ENCODE measurements at places on chromosomes 3 and 15. TPM values are rescaled to one million over a fixed set of nuclear protein-coding genes. Genes with fewer than 3 reads are reported as not detected.

GRCh38 chr15:100339999-100340398, 1.8 kb downstream of the ADAMTS17 start:
- DNase-seq, result no peak

- DNase-seq, result no peak
These were observed 16.1 kb downstream of the FGF7 start for GRCh38 chr15:49438962-49439631.

GRCh38 chr3:59450946-59451763, 401.3 kb upstream of the CFAP20DC start:
- DNase-seq, result no peak

DNA sequence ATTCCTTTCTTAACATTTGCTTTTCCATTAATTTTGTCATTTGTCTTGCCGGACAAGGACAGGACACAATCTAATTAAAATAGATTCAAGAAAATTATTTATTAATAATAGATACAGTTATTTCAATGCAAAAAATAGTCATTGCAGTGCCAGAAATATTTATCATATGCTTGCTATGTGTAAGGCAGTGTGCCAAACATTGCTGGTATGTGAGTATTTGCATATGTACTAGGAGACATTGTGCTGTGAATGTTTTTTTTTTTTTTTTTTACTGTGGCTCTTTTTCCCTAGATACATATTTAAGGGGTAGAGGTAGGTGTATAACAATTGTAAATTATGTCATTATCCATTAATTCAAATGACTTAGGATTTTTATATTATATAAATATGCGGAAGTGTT, 23.3 kb downstream of the SPRED1 start:
- no peak for DNase-seq

GRCh38 chr3:114863848-114864247, 283.2 kb downstream of the ZBTB20 start:
- no peak for DNase-seq

DNA sequence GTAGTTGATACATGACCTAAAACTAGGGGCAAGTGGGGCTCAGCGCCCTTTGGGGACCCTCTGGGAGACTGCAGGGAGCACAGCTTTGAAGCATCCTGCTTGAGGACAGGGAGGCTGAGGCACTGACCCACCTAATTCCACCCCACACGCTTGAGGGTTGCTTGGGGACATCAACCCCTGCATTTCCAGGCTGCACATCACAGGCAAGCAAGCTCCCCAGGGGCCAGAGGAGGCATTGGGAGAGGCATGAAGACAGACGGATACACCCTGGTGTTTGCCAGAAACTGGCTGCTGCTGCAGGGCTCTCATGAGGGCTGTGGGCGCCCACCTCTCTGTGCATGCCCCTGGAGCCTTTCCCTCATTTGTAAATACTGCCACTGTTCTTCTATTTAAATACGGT, 99.3 kb downstream of the ABHD5 start:
- DNase-seq, result no peak

DNA sequence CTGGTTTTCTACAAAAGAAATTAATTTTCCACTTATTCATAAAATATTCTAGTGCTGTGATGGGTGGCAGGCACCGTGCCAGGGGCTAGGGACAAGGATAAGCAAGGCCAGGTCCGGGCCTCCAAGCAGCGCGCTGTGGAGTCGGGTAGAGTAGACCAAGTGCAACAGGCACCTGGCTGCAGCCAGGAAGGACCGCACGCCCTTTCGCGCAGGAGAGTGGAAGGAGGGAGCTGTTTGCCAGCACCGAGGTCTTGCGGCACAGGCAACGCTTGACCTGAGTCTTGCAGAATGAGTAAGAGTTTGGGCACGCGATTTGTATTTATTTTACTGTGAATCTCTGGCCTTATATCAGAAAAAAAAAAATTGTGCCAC, at the start of gene CASR:
Gene CASR, plus strand, starts transcription at position 148 of the 372 bp plus-strand sequence. CDS start 70,522 bp downstream, outside the sequence.
- DNase-seq, result peak; percentile 28

DNA sequence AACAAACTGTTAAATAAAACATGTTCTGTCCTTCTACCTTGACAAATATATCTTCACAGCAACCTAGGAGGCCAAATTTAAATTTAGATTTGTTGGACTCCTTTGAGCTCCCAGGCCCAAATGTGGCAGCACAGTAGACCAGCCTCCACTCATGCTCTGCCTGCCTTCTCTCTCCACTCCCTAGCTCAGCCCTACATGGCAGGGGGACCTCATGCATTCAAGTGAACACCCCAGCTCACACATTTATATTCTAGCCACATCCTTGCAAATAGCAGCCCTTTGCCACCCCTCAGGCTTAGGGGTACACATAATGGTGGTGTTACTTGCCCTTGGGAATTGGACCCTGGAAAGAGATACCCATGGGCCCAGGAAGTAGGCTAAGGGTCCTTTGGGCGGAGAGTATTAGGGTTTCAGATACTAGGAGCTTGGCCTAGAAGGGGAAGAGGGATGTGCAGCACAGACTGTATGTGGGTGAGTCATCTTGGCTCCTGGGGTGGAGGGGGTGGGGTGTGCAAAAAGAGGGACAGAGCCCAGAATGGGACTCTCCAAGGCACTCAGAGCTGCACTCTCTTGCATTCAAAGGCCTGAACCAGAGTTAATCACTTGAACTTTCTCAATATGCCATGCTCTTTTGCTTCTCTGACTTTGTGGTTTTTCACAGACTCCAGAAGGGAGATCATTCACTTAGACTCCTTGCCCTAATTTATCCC, 268.4 kb upstream of the ROPN1 start:
- DNase-seq, result peak; percentile 61

GRCh38 chr3:108629974-108630373, 40.5 kb downstream of the DZIP3 start:
- no peak for DNase-seq

DNA sequence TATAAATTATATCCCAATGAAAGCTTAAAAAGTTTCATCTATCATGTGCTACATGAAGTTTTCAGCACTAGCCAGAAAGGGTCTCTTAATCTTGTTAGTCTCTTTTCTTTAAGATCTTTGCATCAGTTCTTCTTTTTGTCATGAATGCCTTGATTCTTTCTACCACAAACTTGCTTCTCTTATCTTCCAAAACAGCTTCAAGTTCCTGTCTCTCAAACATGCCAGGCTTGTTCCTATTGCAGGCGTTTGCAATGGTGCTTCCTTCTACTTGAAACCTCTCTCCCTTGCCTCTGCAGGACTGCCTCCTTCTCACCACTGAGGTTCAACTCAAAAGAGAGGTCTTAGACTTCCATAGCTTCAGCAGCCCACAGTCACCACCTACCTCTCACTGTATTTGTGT, 104.3 kb upstream of the FRMD4B start:
- no peak for DNase-seq

DNA sequence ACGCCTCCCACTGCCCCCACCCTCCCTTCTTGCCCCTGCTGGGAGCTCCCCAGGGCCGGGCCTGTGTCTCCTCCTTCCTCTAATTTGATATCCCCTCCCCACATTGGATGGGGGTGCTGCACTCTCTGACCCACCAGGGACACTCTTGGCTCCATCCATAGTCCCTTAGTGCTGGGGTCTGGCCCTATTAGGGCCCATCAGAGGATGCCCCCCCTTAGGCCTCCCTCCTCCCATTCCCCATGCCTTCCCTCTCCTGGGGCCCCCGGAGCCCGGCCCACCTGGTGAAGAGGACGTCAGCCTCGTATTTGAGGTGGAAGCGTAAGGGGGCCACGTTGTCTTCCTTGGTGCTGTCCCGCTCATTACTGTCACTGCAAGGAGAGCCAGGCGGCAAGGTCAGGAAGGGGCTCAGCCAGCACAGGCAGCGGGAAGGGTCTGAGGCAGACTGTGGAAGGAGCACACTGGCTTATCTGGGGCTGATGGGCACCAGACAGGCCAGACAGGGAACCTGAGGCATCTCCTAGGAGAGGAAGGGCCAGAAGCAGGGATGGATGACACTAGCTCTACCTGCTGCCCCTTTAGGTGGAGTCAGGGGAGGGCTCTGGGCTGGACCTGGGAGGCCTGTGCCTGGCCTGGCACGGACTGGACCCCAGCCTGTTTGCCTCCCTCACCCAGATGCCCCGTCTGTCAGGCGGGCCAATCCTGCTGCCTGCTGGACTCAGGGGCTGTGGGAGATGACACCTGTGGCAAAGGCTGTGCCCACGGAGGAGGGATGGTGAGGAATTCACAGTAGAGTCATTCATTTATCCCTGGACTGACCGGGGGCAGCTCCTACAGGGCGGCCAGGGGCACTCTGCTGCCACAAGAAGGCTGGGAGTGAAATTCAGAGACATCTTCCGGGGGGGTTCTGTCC, 36.2 kb downstream of the FEM1B start:
- no peak for DNase-seq

DNA sequence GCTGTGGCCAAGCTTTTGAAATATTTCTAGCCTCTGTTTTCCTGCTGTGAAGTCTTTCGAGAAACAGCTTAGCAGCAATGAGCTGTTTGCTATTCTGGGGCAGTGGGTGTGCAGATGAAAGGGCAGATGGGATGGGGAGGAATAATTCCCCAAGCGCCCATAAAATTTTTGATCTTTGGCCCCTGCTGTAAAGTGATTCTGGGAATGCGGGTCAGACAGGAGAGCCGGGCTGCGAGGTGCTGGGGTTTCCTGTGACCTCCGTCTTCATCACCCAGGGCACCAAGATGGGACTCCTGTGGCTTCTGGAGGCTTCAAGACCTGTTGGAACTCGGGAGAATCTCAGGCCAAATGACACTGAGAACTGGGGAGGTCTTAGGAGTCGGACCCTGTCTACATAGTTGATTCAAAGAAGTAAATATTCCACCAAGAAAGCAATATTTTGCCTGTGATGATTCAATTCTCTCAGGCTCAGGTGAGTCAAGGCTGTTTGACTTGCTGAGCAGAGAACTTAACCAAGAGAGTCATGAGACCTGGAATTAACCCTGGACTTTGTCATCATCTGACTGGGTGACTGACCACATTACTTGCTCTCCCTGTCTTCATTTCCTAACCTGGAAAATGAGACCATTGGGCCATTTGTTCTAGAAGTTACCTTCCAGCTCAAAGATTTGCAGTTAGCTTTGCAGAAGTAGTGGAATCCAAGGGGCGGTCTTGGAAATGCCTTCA, 86.4 kb downstream of the POLR2M start:
- no peak for DNase-seq

DNA sequence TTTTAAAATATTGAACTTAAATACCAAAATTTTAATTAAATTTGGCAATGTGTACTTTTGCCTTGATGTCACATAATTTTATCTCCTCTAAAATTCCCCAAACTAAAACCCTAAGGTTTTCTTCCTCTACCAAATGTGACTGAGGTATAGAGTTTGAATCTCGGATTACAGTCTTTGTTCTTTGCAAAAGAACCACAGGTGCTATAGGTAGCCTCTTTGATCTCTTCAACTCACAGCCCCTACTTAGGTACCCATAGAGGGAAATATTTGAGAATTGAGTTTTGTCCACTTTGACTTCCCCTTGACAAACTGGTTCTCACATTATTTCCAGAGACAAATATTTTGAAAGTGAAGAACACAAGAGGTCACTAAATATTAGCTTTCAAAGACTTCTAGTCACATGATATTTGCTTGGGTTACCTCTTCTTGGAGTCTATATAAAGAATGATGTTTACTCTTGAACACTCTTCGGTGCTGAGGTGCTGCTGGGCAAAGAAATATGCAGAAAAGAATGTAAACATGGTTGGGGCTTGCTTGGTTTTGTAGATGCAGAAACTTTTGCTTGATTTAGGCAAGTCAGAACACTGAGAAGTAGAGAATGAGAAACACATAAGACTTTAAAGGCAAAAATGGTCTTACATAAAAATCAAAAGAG, 120.8 kb upstream of the MCTP2 start:
- DNase-seq, result no peak

GRCh38 chr3:134299185-134299887, 48.7 kb upstream of the RYK start:
- peak; percentile 40 for DNase-seq

DNA sequence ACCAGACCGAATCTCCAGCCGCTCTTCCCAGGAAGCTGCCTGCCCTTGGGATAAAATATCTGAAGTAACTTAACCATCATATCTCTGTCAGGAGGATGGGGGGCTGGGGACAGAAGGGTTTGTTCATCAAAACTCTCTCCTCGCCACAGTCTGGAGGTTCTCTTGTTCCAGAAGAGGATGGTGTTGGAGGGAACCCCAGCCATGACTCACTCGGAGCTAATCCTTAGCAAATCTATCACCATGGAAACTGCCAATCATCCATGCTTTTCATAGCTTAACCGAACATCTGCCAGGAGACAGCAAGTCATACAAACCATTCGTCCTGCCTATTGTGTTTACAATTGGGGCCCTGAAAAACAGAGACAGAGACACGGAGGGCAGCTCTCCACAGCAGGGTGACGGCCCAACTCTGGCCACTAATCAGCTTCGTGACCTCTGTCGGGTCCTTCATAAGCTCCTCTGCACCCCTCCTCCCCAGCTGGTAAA, 73.8 kb upstream of the HEG1 start:
- DNase-seq, result no peak

- no peak for DNase-seq
These were observed 40.3 kb upstream of the ICE2 start for GRCh38 chr15:60519218-60519617.

DNA sequence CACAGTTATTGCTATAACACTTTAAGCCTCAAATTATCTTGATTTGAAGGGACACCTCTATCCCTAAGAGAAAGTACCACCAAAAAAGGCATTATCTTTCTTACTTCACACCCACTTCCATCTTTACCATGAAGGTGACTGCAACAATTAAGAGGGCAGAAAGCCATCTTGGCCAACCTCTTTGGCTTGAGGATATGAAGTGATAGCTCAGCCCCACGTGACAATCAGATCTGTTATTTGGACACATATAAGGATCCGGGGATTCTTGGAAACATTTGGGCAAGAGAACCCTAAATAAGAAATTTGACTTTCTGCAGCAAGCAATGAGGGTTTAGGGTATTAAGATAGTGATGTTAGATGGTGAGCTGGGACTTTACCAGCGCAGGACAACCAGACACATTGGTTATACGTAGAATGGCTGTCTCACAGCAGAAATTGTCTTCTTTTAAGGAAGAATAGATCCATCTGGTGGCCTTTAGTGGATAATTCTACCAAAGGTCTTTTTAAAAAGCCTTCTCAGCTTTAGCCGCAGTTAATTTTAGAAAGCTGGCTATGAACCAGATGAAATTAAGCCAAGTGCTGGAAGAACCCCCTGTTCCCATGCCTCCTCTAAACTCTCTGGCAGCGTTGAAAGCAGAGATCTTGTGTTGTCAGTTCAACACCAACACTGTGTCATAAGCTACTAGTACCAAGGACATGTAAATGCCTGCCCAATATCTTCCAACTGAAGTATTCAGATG, 12.3 kb downstream of the HCLS1 start:
- DNase-seq, result peak; percentile 67

GRCh38 chr3:174219738-174220137, 639.4 kb upstream of the NAALADL2 start:
- no peak for DNase-seq

DNA sequence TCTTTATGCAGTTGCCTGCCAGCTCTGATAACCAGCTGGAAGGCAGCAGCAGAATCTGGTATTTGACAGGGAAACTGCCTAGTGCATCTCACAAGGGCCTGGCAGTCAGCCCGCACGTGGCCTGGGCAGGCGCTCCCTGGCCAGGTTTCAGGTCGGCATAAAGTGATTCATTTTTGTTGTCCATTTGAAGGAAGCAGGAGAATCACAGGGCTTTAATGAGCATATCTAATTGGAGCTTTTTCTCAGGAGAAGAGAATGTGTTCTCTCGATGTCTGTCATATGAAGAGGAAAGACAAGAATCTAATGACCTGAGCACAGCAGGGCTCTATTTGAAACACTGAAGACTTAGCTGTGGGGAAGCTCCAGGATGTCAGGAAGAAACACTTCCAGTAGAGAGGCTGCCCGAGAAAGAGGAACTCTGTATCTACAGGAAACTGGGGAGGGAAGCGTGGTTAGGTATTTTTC, 98.8 kb upstream of the MB21D2 start:
- DNase-seq, result peak; percentile 73

The SPATA12 gene
- polyA plus RNA-seq, result 32.0 TPM

The RYK gene
- 82.6 TPM for polyA plus RNA-seq

The TP63 gene
- polyA plus RNA-seq, result 5.2 TPM

The C3orf49 gene
- polyA plus RNA-seq, result 0.66 TPM

The GOLGA8G gene
- 28.8 TPM for polyA plus RNA-seq

Data from testis (tissue), 5 donors.